ENCODE measurements at places on chromosomes 12 and 14.
A peak's percentile ranks its signal among the peaks of the same experiment; 100 is the strongest.

DNA sequence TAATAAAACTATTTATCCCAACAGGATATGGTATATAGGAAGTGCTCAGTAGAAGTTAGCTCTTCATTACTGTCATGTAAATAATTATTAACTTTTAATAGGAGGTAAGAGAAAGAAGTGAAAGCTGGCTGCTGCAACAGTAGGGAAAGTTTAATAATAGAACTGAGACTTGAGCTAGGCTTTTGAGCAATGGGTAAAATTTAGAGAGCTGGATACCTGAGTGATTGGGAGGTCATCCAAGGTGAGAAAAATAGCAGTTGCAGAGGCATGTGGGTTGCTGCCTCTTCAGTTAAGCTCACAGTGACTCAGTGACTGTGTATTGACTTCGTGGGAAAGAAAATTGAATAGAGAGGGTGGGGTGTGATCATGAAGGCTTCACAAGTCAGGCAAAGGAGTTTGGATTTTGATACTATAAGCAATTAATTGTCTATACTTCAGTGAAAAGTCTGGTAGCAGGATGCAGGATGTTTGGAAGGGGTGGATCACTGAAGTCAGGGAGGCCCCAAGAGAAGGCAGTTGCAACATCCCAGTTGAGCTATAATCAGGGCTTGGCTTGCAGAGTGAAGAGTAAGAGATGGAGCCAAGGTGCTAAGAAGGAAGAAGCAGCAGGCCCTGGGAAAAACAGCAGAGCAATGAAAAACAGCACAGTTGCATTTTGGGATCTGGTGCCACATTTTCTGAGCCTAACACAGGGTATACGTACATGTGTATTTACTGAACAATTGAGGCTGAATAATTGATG lies 172.0 kb upstream of the FRMD6 start:
- no peak for DNase-seq

DNA sequence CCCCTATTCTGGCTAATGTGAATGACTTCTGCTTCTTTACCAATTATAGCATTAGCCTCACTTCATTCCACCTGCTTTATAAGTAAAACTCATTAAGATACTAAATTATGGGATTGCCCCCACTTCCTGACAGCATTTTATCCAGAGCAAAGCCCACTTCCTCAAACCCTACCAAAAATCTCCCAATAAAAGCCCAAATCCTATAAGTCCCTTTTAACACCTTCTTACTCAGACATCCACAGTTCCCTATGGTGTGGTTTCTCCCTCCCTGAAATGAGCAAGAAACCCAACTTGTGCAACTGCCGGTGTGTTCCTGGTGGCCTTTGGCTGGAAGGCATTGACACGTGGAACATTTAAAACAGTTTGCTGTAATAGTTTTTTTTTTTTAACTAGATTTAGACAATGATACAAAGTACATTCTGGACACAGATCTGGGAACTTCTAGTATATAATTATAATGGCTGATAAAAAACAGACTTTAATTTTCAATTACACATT lies 53.1 kb downstream of the BRMS1L start:
- DNase-seq: no peak

DNA sequence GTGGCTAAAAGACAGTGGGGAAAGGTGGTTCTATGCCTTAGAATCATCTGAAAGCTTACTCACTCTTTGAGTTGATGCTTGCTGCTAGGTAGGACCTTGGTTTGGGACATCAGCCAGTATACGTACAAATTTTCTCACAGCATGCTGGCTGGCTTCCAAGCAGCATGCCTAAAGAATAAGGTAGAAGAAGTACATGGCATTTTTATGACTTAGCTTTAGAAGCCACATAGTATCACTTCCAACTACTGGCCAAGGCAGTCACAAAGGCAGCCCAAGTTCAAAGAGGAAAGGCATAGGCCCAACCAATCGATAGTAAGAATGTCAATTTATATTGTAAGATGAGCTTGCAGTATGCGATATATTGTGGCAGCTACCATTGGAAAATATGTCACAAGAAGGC lies 284.2 kb upstream of the CAND1 start:
- DNase-seq: no peak

GRCh38 chr14:89227496-89227836 lies 189.6 kb downstream of the FOXN3 start:
- no peak for DNase-seq

- no peak for DNase-seq
Measured at GRCh38 chr12:55909513-55909884, 18.2 kb downstream of the PYM1 start.

DNA sequence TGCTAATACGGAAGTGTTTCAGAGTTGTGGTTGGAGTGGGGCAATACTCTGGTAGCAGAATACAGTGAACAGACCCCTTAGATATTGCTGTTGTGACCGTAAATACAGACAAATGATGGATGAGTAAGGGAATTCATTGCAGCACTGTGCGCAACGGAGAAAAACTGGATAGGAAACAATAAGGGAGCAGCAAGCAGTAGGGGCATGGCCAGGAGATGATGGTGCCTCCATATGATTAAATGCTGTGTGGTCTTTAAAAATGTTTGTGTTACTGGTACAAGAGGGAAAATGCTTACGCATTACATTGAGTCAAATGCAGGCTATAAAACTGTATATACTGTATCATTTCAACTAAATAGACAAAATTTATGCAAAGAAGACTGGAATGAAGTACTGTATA lies 61.6 kb downstream of the EML1 start:
- no peak for DNase-seq

DNA sequence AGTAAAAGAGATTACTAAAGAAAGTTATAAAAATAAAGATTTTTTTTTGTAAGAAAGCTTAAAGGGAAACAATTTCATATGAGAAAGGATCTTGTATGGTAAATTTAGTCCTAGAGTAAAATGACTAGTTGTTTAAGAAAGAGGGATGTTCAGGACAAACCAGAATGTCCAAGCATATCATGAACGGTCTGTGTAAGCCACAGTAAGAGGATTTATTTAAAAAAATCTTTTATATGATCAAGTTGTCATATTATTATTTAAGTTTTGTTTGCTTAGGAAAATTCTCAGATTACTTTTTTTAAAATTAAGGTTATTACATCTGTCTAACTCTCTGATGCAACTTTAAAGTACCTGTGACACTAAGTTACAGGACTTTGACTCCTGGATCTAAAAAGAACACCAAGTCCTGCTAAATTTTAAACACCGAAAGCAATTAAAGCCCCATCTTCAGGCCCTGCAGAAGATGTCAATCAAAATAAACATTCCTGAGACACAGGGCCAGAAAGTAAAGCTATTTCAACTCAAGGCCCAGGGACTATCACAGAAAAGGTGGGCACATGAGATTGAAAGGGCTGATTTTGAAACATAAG lies 17.3 kb upstream of the CCDC196 start:
- no peak for DNase-seq

DNA sequence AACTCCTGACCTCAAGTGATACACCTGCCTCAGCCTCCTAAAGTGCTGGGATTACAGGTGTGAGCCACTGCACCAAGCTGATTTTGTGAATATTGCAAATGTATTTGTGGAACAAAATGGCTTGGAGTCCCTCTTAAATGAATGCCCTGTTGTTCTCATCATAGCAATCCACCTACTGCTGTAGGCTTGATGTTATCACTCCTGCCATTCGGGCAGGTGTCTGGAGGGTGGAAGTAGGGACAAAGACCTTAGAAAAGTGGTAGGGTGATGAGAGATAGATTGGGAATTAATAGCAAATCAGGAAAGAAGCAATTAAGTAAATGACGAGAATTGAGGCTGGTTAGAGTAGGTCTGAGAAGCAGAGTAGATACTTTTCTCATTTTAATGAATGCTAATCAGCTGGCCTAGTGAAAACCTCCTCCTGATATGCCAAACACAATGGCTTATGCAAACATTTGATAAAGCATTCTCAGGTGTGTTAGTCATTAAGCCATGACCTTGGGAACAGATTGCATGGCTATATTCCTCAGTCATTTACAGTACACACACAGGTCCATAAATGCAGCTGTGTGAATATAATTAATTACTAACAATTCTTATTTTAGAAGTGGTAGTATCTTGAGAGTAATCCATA lies 60.5 kb upstream of the USP44 start:
- DNase-seq: no peak

DNA sequence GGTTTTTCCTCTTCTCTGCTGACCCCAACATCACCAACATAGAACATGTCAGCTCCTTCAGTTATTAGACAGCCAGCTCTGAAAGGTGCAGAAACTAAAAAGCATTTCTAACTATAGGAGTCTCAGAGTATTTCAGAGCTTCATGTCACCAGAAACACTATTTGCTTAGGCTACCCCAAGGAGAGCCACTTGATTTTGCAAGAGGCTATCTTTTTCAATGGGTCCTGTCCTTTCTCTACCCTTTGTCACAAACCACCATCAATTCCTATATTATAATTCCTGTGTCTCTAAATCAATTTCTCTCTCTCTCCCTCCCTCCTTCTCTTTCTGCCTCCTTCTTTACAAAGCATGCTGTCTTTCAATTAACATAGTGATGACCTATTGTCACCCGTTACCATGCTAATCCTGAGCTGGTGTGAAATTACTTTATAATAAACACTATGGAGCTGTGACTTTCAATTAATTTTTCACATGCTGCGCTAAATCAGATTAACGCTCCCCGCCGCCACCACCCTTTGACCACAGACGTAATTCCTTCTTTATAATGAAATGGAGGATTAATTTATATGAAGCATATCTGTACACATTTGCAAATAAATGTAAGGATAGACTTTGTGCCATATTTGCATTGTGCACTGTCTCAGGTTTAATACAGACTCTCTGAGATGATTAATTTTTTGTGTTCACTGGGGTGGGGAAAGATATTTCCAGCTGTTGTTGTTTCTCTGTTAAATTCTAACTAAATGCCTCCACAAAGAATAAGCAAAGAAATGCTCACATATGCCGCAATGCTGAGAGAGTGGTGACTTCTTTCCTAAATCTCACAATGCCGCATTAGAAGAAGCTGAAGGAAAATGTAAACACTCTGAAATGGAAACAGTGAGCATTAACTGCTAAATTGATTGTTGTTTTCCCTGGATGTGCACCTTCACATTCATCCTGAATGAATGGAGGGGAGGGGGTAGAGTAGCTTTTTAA lies 418.6 kb downstream of the PDZRN4 start:
- DNase-seq: no peak

GRCh38 chr12:126093908-126094307 lies 1028.7 kb downstream of the AACS start:
- DNase-seq: no peak

DNA sequence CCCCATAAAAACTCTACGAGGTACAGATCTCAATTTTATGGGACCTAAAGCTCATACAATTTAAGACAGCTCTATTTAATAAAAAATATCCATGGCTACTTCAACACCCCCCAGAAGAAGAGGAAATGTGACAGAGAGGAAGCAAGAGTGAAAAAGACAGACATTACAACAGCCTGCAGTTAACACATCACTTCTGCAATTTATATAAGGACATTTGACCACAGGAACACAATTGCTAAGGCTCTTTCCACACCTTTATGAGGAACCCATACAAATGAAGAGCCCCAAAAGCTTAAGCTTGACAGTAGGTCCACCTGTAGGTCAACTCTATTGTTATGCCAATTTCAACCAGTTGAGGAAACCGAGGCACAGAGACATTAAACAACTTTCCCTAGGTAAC lies 5.6 kb downstream of the OR10P1 start:
- DNase-seq: no peak

DNA sequence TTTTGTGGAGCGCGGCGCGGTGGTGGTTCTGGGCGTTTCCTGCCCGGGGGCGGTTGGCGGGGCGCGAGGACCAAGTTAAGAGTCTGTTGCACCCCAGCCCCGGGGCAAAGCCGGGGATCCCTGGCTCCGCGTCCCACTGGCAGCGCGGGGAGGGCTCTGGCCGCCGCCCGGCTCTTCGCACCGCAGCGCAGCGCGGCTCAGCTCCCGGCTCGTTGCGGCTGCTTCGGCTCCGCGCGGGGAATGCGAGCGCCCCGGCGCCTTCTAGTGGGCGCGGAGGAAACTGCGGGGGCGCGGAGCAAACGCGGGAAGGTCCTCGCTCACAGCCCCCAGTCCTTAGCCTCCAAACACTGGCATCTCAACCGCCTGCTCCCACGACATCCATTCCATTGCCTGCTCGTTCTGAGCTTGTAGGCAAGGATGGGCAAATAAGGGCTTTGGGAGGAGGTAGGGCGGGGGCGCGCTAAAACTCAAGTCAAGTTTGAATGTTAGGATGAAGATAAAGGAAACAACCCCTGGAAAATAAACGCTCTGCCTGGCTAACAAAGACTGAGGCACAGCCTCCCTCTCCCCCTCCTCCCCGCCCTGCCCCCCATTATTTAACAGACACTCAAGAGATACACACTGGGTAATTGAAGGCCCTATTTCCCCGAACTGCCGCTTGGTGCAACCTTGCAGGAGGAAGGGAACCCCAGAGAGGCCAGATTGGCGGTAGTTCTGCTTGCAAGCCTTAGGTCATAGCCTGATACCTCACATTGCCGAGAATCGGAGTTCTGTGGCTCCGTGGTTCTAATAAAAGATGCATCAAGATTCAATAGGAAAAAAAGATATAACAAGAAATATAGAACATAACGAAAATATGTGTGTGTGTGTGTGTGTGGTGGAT lies at the start of gene B4GALNT1:
B4GALNT1 (minus strand) TSS at position 244 of the 883 bp plus-strand sequence. CDS start 1,069 bp downstream, outside the sequence.
- DNase-seq: peak; percentile 83

DNA sequence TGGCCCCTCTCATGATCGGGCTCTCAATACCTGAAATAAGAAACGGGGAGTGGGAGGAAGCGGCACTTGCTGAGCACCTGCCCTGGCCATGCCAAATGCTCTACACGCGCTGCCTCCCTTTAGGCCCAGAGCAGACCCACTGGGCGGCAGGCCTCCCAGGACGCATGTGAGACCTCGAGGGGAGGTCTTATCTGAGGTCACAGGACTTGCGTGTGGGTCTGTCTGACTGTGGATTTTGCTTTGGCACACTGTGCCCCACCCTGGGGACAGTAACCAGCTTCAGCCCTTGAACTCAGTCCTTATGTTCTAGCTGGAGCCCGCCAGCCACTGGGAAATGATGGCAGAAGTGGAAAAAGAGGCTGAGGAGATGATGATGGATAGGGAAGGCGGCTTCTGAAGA lies 91.8 kb downstream of the RBM19 start:
- DNase-seq: no peak

DNA sequence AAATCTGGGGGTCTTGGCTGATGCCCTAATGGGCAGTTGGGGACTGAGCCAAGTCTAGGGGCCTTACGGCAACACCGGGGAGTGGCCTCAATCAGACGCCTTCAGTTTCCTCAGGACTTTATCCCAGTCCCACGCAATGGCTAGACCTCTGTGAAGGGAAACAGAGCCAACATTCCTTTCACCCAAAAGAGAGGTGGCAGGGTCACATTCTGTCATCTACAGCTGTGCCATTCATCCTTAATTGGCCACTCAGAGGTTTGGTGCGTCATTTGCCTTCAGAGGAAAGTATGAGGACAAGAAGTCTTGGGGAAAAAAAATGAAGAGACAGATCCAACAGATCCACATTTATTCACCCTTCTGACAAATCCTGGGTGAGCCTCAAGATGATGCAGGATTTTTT lies 166.9 kb upstream of the AVPR1A start:
- DNase-seq: no peak
